A549 treated with CORT108297 at 1 μM for 4 hours (cell line): ENCODE measurements at places on chromosomes 11 and 22. TPM values are rescaled to one million over a fixed set of nuclear protein-coding genes. Genes with fewer than 3 reads are reported as not detected.

Gene BET1L
- total RNA-seq, result 38.1 to 49.8 TPM (median 48.0 TPM) in 5 replicates

Gene TBX10
- total RNA-seq, result not detected in 5 replicates

Gene TRABD
- 23.0 to 40.5 TPM (median 39.0 TPM) in 5 replicates for total RNA-seq

Gene DBX1
- total RNA-seq, result not detected in 5 replicates

Gene ZDHHC13
- total RNA-seq, result 15.3 to 18.3 TPM (median 17.2 TPM) in 5 replicates

Gene RIC3
- 1.3 to 2.8 TPM (median 1.9 TPM) in 5 replicates for total RNA-seq

Gene GAL3ST1
- 6.1 to 10.2 TPM (median 9.2 TPM) in 5 replicates for total RNA-seq

Gene TSPO
- 137 to 248 TPM (median 239 TPM) in 5 replicates for total RNA-seq

Gene PPP2R1B
- 14.1 to 18.7 TPM (median 17.8 TPM) in 5 replicates for total RNA-seq

Gene WNT11
- total RNA-seq, result 0.83 to 1.6 TPM (median 1.2 TPM) in 5 replicates

Gene OR51E2
- total RNA-seq, result not detected in 5 replicates

Gene TIMM10
- 161 to 178 TPM (median 168 TPM) in 5 replicates for total RNA-seq

Gene MYOD1
- not detected in 5 replicates for total RNA-seq

Gene FAM180B
- total RNA-seq, result not detected in 5 replicates

Gene POTEH
- total RNA-seq, result not detected in 5 replicates

Gene KCNQ1OT1
- total RNA-seq, result 0.03 to 0.06 TPM (median 0.05 TPM) in 5 replicates

Gene NPAS4
- not detected in 5 replicates for total RNA-seq

Gene KRTAP5-8
- total RNA-seq, result 0.12 TPM in 1 of 5 replicates, not detected in the others

Gene MFNG
- 1.4 to 3.5 TPM (median 2.5 TPM) in 5 replicates for total RNA-seq

Gene OR8G5
- total RNA-seq, result not detected in 5 replicates

Gene PHETA2
- total RNA-seq, result not detected in 5 replicates

Gene SULT4A1
- not detected in 5 replicates for total RNA-seq

Gene DEUP1
- total RNA-seq, result not detected in 5 replicates

Gene PRR33
- not detected in 5 replicates for total RNA-seq

Gene SOX6
- 0.01 to 0.14 TPM (median 0.01 TPM) in 3 of 5 replicates, not detected in the others for total RNA-seq

Gene ART5
- 0.15 to 0.39 TPM (median 0.33 TPM) in 5 replicates for total RNA-seq

Gene CRYBA4
- total RNA-seq, result not detected in 5 replicates

Gene OR6A2
- total RNA-seq, result not detected in 5 replicates

Gene JRKL
- 4.2 to 7.6 TPM (median 5.8 TPM) in 5 replicates for total RNA-seq

Gene TEX12
- 0.17 TPM in 1 of 5 replicates, not detected in the others for total RNA-seq

Gene CSRP3
- total RNA-seq, result not detected in 5 replicates

Gene PATE4
- not detected in 5 replicates for total RNA-seq

Gene HBE1
- total RNA-seq, result 0.15 to 0.29 TPM (median 0.21 TPM) in 3 of 5 replicates, not detected in the others

Gene CEP164
- 15.0 to 19.3 TPM (median 16.1 TPM) in 5 replicates for total RNA-seq

Gene RIN1
- total RNA-seq, result 28.4 to 46.9 TPM (median 39.6 TPM) in 5 replicates

Gene MUC6
- 0.01 to 0.02 TPM (median 0.01 TPM) in 3 of 5 replicates, not detected in the others for total RNA-seq

Gene SLC6A5
- total RNA-seq, result not detected in 5 replicates

Gene LYVE1
- 0.08 to 0.28 TPM (median 0.13 TPM) in 5 replicates for total RNA-seq

Gene TTC28
- total RNA-seq, result 2.2 to 3.3 TPM (median 3.0 TPM) in 5 replicates

Gene LRRC56
- 0.45 to 0.93 TPM (median 0.75 TPM) in 5 replicates for total RNA-seq

Gene PRG2
- total RNA-seq, result 0.08 TPM in 1 of 5 replicates, not detected in the others

Gene TRPC6
- 0.74 to 1.4 TPM (median 0.96 TPM) in 5 replicates for total RNA-seq

Gene OR5AN1
- total RNA-seq, result not detected in 5 replicates

Gene OR11H1
- total RNA-seq, result not detected in 5 replicates

Gene C11orf91
- total RNA-seq, result 0.35 to 1.8 TPM (median 1.4 TPM) in 5 replicates

Gene TM7SF2
- 4.2 to 8.3 TPM (median 6.2 TPM) in 5 replicates for total RNA-seq

Gene NLRP10
- not detected in 5 replicates for total RNA-seq

Gene OR5M10
- total RNA-seq, result not detected in 5 replicates

Gene C11orf65
- 0.12 to 0.29 TPM (median 0.21 TPM) in 5 replicates for total RNA-seq

Gene OPCML
- not detected in 5 replicates for total RNA-seq

Gene OR2AT4
- not detected in 5 replicates for total RNA-seq
